ENCODE measurements at places on chromosomes 6 and 20. TPM values are rescaled to one million over a fixed set of nuclear protein-coding genes. Genes with fewer than 3 reads are reported as not detected.

The RRP36 gene
- 22.9 TPM for total RNA-seq

The C20orf141 gene
- not detected for total RNA-seq

The SKIC2 gene
- 33.6 TPM for total RNA-seq

The DEFB132 gene
- not detected for total RNA-seq

The OR2H2 gene
- not detected for total RNA-seq

The CLDN20 gene
- not detected for total RNA-seq

The CCN2 gene
- 13.9 TPM for total RNA-seq

The IL17F gene
- total RNA-seq: not detected

The WFDC10B gene
- total RNA-seq: not detected

The RHAG gene
- total RNA-seq: 0.62 TPM

The MED23 gene
- 10.6 TPM for total RNA-seq

The PPIL6 gene
- 5.5 TPM for total RNA-seq
